IPS DF 19.7 (cell line): ENCODE measurements at places on chromosomes 6 and 20.

GRCh38 chr6:139784222-139784769, 409.8 kb upstream of the CITED2 start:
- DNase-seq: no peak

- no peak for DNase-seq
These were observed 25.9 kb upstream of the BCLAF1 start for GRCh38 chr6:136315594-136315993.

DNA sequence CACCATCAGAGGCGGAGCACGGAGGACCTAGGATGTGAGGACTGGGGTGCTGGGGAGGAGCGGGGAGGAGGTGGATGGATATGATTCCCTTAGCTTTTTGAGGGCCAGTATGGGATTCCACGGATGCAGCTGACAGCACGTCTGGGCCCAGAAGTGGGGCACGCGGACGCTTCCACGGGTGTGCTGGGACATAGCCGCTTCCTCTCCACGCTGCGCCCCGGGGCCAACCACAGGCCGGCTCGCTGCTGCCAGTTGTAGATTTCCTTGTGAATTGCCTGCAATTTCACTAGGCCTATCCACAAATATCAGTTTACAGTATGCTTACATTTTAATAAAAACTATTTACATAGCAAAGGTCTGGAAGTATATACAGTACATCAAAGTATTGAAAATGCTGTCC, 23.9 kb downstream of the PAX1 start:
- DNase-seq: no peak

- DNase-seq: no peak
These were observed 427.0 kb upstream of the EYS start for GRCh38 chr6:66134021-66134420.

DNA sequence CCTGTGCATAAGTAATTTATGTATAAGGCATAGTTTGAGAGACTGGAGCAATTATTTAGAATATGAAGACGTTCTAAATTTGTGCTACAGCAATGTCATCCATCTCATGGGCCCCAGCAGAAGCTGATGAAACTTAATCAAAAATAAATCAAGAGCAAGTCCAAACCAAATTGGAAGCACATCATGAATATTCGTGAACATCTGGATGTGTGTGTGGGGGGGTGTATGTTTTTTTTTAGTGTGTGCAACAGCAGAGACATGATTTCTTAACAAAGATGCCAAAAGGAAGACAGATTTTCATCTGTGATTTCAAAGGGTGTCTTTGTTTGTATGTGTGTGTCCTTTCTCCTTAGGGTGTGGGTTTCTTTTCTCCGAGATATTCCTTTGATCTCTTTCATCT, 58.9 kb downstream of the SASH1 start:
- DNase-seq: no peak

- no peak for DNase-seq
These were observed 393.0 kb upstream of the PLCB4 start for GRCh38 chr20:8675896-8676295.

DNA sequence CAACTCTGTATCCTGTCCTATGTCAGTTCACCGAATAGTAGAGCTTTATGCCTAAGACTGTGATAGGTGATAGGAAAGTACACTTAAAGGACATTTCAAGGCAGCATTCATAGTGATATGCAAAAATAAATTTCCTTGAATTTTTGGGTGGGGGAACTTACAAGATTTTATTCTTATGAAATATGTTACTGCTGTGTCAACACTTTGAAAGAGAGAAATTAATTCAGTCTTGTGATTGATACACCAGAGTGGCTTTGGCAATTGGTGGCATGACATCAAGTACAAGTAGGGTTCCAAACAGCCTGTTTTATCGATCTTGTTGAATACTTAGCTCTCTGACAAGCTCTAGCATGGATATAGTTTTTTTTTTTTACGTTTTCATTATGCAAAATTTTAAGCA, 72.3 kb downstream of the QKI start:
- no peak for DNase-seq

DNA sequence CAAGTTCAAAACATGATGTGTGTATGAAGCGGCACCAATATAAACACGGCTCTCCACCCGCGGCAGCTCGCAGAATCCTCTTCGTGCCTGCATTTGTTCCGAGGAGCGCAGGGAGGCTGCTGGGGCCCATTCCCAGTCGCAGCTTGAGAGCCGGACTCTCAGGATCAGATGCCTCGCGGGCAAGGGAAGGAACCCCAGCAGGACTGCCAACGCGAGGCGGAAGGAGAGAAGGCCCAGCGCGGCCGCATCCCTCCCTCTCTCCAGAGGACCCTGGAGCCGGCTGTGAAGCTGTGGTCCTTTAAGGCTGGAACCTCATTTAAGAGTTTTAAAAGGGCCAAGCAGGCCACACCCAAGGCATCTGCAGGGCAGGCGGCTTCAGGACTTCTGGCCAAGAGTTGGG, 44.2 kb upstream of the ZBP1 start:
- DNase-seq: no peak

- no peak for DNase-seq
These were observed 21.3 kb downstream of the MLIP start for GRCh38 chr6:54132587-54132986.

DNA sequence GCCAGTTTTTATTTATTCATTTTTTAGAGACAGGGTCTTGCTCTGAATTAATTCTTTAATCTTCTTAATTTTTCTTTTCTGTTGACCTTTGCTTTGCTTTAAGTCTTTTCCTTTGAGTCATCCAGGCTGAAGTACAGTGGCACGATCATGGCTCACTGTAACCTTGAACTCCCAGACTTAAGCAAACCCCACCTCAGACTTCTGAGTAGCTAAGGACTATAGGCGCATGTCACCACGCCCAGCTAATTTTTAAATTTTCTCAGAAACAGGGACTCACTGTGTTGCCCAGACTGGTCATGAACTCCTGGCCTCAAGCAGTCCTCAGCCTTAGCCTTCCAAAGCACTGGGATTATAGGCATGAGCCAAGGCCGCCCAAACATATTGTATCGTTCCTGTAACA, 71.3 kb upstream of the GNRH2 start:
- DNase-seq: no peak

GRCh38 chr6:38604700-38605099, 35.0 kb downstream of the BTBD9 start:
- DNase-seq: no peak

DNA sequence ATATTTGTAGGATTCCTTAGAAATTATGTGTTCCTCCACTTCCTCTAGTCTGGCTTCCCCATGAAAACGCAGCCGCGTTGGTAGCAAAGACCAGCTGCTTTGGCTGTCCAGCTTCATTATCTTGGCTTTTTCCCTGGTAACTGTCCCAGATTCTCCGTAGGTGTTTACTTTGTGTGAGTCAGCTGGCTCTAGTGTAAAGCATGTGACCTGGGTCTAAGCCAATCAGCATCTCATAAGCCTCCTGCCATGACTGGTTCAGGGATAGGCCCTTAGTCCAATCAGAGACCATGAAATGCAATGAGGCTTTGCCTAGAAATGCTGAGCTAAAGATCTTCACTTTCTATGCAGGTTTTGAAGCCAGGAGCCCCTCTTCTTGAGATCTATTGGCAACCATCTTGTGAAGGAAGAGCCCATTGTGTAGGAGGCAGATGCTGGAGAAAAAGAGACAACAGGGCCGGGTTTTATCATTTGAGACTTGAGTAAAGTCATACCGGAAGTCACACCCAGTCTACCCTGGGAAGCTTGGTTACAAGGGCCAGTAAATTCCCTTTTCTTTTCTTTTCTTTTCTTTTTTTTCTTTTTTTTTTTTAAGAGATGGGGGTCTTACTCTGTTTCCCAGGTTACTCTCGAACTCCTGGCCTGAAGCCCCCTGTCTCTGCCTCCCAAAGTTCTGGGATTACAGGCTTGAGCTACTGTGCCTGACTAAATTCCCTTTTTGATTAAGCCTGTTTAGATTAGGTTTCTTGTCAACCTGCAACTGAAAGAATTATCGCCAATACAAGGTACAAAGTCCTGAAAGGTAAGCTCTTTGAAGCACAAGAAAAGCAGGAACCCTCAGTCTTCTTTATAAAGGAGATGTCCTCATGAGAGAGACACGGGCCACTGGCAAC, 256.5 kb upstream of the RREB1 start:
- DNase-seq: no peak

GRCh38 chr6:3803627-3804468, 45.3 kb upstream of the FAM50B start:
- DNase-seq: no peak

GRCh38 chr6:116876107-116876506, 935 bp upstream of the RFX6 start:
- DNase-seq: no peak

DNA sequence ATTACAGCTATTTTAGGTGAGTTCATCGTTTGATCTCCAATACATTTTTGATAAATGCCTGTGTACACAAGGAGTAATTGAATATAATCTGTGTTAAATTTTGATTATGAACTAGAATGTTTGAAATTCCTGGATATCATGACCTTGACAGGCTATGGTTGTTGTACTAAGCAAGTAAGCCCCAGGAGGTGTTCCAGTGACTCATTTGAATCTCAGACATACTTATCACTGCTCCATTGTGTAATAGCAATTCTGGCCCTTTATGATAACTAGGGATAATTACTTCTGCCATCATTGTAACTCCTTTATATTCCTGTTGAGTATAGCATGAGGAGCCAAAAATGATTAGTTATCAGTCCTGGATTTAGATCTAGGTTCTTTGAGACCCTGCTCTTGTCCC, 1424.6 kb upstream of the ADGRB3 start:
- DNase-seq: no peak
